Epithelial cell of proximal tubule (primary cell): ENCODE measurements at places on chromosomes 6 and 20. TPM values are rescaled to one million over a fixed set of nuclear protein-coding genes. Genes with fewer than 3 reads are reported as not detected.

The SLC22A2 gene
- not detected in 2 replicates for total RNA-seq

The PARD6B gene
- total RNA-seq = 17.1 and 44.4 TPM in 2 replicates

The CLIC5 gene
- 0.58 and 5.2 TPM in 2 replicates for total RNA-seq

The HLA-DRA gene
- not detected in 2 replicates for total RNA-seq

The OR12D2 gene
- not detected in 2 replicates for total RNA-seq

The BTN1A1 gene
- 0.14 TPM in 1 of 2 replicates, not detected in the other for total RNA-seq

The MRAP2 gene
- 0.17 TPM in 1 of 2 replicates, not detected in the other for total RNA-seq

The IL17F gene
- not detected in 2 replicates for total RNA-seq

The UBD gene
- total RNA-seq = 0.94 and 4.3 TPM in 2 replicates

DNA sequence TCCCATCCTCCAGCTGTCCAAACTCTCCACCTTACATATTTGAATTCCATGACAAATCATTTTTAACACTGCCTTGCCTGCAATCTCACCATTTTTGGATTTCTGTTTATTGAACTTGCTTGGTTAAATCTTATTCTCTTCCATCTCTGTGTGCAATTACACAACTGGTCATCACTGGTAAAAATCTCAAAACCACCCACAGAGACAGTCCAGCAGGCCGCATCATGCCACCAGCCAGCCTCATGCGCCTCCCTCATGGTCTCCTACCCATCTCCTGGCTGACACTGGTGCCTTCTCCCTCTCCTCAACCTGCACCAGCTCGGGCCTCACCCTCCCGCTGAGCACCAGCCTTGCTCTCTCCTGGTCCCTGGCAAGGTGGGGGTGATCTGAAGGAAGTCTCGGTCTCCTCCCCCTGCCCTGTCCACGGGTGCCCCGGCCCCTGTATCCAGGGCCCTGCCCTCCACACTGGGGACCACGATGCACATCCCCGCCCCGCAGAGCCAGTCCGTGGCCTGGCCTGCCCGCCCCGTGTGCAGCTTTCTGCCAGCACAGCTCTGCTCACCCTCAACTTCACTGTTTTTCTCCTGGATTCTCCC lies 92.0 kb downstream of the THBS2 start:
- no peak for DNase-seq

DNA sequence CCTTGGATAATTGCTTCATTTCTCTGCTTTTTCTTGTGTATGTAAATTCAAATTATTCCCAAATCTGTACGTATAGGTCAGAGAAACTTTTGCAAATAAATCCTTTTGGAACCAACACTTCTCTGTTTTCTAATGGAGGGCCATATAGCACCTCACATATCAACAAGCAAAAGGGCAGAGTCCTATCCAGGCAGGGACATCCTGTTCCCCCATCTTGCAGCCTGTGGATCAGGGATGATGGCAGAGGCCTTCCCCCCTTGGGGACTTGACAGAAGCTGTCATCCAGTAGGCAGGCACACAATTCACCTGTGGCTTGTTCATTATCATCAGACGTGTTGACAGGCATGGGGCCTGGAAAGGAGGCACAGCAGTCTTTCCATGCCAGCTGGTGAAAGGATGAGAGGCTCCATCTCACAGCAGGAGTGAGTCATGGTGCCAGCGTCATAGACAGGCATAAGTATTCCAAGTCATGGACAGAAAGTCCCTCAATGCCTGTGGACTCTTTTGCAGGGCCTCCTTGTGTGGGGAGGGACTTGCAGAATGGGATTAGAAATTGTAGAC lies 31.8 kb upstream of the PLEKHG1 start:
- DNase-seq = no peak

DNA sequence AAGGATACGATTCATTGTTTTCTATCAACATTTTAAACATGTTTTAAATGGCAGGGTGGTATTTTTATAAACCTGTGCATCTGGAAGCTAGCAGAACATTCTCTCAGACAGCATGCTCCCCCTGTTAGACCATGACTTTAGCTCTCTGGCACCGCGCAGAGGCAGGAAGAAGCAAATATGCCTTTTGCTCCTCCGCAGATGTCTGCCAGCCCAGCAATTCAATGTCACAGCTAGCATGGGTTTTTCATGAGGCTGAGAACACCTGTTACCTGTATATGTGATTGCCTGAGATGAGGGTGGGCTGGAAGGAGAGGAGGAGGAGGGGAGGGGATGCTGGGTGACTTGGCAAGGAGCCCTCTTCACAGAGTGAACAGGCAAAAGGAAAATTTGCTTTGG lies 6.7 kb downstream of the MTCH1 start:
- no peak for DNase-seq

- DNase-seq = no peak
These were observed 34.3 kb upstream of the PRIM2 start for GRCh38 chr6:57283106-57283505.

DNA sequence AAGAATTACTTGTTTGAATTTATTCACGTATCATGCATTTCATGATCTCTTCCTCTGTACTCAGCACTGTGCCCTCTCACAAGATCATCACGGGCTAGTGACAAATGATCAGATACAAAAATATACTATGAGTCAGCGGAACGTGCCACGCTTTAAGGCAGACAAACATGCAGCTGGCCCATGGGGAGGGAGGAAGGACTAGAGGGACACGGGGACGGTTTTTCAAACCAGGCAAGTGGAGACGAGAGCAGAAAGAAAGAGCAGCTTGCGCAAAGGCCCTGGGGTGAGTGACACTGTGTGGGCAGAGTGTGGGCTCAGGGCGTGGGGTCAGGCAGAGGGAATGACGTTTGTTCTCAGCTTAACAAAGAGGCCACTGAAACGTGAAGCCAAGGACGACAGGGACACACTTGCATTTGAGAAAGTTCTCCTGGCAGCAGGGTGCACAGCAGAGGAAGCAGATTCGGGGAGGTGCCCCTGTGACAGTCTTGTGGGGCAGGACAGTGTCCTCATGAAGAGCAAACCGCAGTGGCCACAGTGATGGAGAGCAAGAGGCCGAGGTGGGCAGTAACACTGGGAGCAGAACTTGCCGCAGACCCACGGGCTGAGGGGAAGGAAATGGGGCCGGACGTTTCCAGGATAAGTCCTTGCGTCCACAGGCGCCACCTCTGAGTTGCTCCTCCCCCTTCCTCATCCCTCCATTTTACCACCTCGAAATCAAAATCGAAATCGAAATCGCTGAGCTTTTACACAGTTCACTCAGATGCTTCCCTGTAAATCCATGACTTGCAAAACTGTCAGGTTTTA lies 6.9 kb upstream of the RPS6KA2 start:
- DNase-seq = no peak

DNA sequence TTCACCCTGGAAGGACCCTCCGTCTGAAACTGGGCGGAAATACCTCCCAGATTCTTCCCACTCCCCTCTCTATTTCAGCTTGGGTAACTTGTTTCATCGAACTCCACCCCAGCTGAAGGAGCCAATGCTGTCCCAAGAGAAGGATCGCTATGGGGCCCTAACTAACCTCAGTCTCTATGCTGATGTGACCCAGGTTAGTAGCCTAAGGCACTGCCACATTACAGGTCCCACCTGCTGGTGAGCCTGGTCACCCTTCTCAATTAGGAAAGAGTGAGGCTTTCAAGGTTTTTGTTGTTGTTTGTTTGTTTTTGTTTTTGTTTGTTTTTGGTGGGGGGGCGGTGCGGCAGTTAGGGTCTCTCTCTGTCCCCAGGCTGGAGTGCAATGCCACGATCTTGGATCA lies 168.4 kb downstream of the OR2B2 start:
- DNase-seq = no peak

GRCh38 chr20:61760731-61761130 lies 304.9 kb downstream of the TAF4 start:
- no peak for DNase-seq

DNA sequence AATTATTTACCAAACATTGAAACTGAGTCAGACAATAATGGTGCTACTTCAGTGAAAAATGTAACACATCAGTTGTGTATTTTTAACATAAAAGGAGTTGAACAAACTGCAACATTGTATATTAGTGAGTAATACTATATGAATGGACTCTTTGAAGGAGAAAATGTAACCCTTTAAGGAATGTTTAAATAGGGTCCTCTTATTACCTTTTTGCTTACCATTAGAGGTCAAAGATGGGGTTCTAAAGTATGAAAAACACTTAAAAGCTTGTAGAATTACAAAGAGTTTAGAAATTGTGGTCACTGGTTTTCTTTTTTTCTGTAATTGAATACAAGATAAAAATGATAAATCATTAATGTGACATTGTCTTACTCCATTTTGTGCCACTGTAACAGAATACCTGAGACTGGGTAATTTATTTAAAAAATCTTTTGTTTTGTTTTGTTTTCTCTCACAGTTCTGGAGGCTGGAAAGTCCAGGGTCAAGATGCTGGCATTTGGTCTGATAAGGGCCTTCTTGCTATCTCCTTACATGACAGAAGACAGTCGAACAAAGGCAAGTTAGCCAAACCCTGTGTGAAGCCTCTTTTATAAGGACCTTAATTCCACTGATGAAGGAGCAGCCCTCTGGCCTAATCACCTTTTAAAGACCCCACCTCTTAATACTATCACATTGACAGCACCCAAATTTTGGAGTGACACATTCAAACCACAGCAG lies 43.2 kb downstream of the SESN1 start:
- DNase-seq = no peak

GRCh38 chr6:10518557-10519407 lies 2.4 kb upstream of the GCNT2 start:
- no peak for DNase-seq

DNA sequence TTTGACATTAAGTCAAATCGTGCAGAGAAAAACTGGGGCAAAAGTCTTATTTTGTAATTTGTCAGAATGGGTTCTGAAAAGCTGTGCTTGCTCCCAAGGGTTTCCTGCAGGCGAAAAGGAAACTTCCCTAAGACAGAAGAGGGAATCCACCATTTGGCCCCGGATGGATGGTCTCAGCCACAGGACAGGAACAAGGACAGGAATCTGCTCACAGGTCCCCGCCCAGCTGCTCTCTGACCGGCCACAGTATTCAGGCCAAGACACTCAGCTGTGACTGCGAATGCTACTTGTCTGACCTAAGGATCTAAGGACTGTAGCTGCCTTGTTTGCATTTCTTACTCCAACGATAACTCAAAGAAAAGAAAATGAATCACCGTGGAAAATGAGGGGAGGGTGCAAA lies 197.0 kb downstream of the BMP7 start:
- DNase-seq = no peak

DNA sequence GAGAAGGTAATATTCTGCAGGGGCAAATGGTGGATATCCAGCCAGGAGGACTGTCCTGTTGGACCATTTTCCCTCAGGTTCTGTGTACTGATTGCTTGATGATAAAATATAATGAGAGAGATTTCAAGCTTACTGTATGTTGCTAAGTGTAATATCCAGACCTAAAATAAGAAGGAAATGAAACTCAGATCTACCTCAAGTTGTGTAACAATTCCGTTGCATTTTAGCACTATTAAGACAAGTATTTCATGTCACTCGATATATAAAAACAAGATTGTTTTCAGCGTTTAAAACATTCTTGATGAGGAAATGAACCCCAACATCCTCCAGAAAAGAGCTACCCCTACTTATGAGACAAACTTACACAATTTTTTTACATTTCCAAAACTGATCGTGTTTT lies 57.2 kb downstream of the RGS17 start:
- no peak for DNase-seq

DNA sequence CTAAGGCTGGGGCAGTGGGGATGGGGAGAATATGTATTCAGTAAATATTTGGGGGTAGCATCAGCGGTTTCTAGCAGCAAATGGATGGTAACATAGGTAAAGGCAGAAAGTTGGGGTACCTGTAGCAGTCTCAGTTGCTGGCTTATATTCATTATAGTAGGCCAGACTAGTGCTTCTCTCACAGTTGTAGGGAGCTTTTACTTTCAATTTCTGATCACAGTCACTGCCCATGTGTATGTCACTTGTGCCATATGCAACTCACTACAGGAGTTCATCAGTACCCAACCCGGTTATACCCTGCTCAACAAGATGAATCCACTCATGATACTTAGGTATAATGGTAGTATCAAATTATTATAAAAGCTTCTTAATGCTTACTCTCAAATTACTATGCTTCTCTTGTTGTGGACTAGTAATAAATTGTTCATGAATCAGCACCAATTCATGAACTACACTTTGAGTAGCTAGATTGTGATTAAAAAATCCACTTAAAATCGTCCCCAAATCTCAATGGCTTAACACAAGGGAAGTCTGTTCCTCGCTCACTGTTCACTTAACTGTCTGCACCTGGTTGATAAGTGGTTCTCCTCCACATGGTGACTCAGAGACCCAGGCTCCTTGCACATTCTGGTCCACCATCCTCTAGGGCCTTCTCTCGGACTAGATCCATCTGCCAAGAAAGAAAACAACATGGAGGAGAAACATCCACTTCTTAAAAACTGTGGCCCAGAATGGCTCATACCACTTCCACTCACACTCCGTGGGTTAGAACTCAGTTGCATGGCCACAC lies 31.3 kb upstream of the MYLIP start:
- no peak for DNase-seq

GRCh38 chr20:45340951-45341350 lies 7.3 kb downstream of the SDC4 start:
- no peak for DNase-seq

GRCh38 chr6:35213824-35214756 lies at the start of gene SCUBE3:
Gene SCUBE3, plus strand, starts transcription at chr6:35213956. Its CDS starts 463 bp downstream, at chr6:35214419.
- no peak for DNase-seq

DNA sequence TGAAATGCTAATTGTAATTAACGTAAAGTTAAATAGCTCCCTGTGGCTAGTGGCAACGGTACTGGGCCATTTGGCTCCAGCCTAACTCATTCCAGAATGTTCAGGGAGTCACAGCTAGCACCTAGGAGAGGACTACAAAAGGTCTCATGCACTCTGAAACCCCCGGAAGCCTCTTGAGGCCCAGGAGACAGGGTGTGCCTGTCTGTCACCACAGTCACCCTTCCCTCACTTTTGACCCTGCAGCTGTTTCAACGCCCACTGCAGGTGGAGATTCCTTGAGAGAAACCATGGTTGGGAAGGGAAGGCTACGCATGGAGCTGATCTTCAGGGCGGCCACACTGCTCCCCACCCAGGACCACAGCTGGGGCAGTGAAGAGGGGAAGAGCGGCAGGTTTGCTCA lies 58.6 kb downstream of the SULF2 start:
- no peak for DNase-seq

DNA sequence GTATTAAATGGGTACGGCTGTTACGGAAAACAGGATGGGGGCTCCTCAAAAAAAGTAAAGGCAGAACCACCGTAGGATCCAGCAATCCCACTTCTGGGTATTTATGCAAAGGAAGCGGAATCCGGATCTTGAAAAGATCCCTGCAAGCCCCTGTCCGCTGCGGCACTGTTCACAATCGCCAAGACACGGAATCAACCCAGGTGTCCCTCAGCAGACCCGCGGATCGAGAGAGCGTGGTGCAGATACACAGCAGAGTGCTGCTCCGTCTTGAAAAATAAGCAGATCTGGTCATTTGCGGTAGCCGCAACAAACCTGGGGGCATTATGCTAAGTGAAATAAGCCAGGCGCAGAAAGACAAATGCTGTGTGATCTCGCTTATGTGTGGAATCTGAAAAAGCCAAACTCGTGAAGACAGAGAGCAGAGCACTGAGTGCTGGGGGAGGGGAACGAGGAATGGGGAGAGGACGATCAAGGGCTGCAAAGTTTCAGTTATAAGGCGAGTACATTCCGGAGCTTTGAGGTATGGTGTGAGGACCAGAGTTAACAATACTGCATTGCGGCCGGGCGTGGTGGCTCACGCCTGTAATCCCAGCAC lies 41.3 kb downstream of the NTSR1 start:
- DNase-seq = no peak
